ENCODE measurements at places on chromosomes 3 and 15.
A peak's percentile ranks its signal among the peaks of the same experiment; 100 is the strongest.

DNA sequence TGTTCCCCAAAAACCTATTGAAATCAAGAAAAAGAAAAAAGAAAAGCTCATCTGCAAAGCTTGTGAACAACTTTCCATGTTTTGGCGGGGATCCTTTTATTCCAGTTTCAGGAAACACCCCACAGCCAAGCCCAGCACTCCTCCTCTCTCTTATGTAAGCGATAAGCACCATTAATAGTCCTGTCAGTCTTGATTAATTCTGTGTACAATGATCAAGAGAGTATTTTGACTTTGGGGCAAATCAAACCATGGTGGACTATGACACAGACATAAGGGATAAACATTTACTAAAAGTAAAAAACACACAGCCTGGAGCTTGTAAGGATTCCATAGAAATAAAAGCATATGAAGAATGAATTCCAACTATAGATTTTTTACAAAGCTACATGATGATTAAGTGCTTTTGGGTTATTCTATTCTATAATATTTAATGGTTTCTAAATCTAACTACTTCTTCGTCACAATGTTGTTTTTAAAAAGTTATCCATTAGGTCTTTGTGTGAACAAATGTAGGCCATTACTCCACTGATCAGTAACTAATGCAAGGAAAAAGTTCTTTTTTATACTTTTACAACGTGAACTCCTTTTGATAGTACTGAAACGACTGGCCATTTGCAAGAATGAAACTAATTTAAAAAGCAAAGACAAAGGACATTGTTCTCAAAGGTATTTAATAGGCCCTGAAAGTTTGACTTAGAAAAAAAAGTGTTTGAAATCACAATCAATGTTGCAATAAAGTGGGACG lies 106.5 kb downstream of the KCNAB1 start:
- DNase-seq: no peak

DNA sequence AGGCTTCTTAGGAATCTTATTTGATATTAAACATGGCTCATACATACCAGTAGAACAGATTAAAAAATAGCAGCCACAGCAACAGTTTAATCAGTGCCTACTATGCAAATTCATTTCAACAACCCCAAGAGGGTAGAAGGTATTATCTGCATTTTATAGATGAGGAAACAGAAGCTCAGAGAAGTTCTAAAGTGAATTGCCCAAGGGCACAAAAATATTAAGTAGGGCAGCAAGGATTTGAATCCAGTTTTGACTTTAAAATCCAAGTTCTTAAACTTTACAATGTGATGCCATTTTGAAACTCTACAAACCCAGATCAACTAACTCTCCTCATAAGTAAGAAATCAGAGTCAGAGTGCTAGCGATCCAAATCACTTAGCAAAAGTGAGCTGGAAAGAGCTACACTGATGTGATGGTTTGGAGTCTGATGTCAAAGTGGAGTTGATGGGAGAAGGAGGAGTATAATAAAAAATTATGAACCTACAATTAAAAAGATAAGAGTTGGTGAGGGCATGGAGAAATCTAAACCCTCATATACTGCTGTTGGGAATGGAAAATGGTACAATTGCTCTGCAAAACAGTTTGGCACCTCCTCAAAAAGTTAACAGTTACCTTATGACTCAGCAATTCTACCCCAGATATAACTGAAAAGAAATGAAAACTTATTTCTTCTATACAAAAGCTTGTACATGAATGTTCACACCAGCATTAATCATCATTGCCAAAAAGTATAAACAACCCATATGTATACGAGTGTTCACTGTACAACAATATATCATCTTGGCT lies 51.0 kb upstream of the PLXND1 start:
- no peak for DNase-seq

DNA sequence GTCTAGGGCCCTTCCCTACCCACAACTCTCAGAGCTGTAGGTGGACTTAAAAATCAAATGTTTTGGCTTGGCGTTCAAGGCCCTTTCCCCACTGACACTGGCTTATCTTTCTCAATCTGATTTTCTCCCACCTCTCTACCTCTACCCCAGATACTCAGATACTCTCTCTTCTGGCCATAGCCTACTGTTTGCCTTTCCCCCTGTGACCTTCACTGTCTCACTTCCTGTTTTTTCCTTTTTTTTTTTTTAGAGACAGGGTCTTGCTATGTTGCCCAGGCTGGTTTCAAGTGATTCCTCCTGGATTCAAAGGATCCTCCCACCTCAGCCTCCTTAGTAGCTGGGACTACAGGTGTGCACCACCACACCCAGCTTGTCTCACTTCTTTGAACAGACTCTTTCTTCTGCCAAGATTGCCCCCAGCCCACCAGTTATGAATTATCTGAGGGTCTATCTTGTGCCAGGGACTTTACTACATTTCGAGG lies 4.6 kb downstream of the CHRNB4 start:
- no peak for DNase-seq

- no peak for DNase-seq
These were observed 50.3 kb upstream of the ACAN start for GRCh38 chr15:88752951-88753350.

DNA sequence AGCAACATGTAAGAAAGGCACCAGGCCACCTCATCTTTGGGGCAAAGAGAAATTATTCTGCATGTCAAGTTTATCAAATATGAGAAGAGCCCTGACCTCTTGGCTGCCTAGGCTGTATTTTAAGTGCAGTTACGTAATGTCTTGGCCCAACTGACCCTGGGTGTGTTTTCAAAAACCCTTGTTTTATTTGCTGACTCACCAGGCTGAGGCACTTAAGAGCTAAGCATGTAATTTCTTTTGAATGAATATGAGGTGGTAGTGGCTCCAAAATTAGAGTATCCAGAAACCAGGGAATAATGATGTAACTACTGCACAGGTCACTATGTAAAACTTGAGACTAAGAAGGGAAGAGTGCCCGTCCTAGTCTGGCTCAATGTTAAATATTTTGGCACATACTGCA lies 24.3 kb downstream of the PGPEP1L start:
- peak; percentile 88 for DNase-seq

DNA sequence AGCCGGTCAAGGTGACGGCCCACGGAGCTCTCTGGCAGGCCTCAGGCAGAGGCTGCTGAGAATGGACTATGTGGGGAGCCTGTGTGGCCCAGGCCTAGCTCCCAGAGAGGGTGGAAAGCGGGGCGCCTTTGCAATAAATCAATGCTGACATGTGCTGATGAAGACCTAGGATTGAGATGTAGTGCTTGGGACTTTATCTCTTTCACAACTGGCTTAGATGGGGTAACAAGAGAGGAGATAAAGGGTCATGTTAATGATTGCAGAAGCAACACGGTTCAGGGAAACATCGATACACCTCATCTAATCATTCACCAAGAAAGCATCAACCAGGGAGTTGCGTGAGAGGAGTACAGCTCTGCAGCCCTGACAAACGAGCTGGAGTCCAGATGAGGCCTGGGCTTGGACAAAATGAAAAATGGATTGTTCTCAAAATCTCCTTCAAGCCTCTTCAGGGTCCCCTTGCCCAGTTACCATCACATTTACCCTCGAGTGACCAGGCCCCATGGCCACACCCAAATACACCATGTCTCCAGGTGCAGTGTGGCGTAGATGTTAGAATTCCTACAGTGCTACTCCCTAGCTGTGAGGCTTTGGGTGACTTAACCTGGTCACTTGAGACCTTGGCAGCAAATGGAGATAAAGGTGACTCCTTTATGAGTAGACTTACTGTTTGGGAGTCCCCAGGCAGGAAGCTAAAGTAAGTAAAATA lies 146.4 kb upstream of the LIPC start:
- no peak for DNase-seq

- DNase-seq: no peak
These were observed 254.3 kb upstream of the ARHGEF26 start for GRCh38 chr3:153866901-153867300.

DNA sequence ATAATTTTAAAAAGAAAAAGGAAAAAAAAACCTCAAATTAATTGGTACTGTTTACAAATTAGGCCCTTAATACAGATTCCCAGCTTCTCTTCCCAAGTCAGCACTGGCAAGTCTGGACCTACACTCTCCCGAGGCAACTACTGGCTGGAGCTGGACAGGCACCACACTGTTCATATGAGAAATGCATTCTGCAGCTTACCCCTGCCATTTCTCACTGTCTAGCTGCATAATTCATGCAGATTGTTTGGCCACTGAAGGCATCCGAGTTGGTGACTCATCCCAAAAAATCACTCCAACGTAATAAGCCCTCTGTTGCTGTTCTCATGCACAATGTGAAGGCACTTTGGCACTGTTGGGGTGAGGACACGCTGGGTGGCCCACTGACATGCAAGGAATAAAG lies 45.3 kb downstream of the ROPN1B start:
- DNase-seq: peak; percentile 86

- no peak for DNase-seq
These were observed 367.7 kb downstream of the MAGI1 start for GRCh38 chr3:65671004-65671403.

DNA sequence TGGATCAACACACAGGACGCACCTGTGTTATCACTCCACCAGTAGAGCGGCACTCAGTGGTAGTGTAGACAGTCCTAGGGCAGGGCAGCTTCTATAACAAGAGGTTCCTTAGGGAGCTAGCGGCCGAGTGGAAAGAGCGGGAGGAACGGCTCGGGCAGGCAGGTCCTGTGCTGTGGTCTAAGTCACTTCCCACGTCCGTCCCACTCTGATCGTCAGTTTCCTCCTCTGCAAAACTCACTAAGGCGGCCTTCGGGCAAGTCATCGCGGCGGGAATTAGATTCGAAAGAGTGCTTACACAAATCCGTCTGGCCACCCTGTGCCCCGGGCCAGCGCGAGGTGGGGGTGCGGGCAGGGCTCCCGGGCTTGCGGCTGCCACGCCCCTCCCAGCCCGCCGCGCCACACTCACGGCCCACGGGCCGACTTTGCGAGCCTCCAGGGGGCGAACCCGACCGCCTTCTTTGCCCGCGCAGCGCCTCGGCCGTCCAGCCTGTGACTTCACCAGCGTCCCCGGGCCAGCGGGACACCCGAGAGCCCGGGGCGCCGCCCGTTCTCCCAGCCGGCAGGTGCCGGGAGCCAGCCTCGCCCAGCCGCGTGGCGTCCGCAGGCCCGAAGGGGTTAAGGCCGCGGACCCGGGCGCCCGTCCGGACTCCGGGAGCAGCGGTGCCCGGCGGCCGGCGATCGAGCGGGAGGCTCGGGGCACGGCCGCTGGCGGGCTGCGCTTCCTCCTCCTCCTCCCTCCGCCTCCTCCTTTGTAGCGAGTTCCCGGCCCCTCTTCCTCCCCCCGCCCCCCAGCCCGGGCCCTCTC lies 416 bp upstream of the CORO2B start:
- DNase-seq: peak; percentile 82

DNA sequence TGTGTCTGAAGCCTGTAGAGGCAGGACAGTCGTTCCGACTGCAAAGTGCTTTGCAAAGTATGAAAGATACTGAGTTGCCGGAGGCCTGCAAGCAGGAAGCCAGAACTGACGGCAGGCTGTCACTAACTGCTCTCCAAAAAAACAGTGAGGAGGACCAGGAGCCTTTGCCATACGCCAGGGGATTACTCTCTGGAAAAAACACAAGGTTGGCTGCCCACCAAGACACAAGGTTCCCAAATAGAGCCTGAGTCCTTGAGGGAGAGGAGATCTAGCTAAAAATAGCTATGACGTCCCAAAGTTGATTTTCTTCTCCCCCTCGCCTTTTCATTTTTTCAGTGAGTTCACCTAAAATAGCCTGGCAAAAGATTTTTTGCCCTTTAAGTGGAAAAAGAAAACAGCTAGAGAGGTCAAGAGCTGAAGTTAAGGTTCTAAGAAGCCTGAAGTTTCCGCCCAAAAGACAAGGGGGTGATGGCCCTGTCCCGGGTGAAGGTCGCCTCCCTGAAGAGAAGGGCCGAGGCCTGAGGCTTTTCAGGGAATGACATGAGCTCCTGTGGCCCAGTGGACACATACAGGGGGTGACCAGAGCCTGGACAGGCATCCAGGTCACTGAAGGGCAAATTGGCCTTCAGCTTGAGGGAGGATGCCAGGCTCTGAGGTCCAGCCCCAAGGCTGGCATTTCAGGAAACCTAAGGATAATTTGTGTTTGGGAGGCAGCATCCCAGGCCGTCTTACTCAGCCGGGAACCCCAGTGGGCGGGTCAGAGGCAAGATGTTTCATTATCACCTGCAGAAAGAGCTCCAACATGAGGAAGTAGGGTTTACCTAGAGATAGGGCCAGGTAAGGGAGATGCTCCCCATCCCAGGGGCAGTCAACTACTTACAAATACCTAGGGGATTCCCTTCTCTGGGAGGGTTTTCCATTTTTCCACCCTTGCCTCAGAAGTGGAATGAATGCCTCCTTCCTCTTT lies 44.9 kb upstream of the DGKG start:
- no peak for DNase-seq

GRCh38 chr3:14142567-14143270 lies 17.9 kb downstream of the TMEM43 start:
- no peak for DNase-seq

- DNase-seq: no peak
These were observed 33.4 kb upstream of the PLAAT1 start for GRCh38 chr3:193207290-193208273.

DNA sequence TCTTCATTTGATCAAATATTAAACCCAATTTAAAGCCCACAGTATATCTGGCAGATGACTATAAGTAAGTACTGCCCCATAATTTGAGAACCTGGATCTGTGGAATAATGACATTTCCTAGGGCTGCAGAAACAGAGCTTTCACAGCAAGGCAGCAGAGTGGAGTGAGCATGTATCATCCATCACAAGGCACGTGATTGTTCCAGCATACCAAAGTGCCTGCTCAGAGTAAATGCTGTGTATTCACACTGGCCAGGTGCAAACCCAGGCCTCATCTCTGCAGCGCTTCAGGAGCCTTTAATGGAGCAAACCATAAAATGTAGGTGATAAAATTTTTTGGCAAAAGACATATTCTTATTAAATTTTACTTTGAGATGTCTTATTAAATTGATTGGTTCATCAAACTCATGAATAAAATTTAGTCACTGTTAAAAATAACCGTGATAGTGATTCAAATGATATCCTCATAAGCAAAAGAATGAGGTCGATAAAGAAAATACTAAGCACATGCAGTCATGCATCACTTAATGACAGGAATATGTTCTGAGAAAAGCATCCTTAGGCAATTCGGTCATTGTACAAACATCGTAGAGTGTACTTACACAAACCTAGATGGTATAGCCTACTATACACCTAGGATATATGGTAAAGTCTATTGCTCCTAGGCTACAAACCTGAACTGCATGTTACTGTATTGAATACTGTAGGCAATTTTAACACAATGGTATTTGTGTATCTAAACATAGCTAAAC lies 99.3 kb upstream of the SLC24A5 start:
- DNase-seq: no peak

All from AG20443 (cell line).